ENCODE measurements at places on chromosomes 1 and 21.

DNA sequence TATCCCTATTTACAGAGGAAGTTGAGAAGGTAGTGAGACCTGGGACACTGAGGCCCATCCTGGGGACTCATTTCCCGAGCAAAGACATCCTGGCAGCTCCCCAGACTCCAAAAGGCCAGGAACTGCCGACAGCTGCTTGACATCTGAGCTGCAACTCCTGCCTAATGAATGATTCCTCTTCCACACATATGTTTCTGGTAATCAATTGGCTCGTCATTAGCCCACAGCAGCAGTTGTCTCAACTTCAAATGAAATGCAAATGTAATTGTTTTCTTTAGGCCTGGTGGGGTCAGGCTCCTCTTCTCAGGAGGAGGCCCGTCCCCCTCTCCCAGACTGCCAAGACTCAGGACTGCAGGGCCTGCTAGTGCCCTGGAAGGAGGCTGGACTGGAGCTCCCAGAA is 61.8 kb upstream of the DISP3 start:
- DNase-seq: no peak

DNA sequence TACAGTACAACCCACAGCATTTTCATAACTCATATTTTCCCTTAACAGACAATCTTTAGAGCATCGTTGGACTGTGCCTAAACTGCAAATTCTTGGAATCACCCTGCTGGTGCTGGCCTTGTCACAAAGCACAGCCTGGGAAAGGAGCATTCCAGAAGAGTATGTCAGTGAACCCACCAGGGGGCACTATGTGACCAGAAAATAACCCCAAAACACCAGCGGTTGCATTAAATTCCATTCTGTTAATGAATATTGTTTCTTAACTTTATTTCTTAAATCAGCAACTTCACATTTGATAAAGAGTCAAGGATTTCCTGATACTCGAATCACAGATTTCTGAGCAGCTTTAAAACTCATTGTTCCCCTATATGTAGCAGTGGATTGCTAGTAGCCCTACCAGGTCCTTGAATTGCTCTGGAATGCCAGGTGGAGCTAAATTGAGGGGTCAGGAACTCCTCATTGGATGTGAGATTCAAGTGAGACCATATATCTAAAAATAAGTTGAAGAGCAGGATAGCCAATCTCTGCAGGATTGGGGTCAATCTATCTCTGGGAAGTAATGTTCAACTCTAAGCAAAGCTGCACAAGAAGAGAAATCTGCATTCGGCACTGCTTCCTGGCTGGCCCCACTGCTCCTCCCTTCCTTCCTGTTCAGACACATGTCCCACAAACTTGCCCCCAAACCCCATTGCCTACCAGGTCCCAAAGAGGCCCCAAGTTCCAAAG is 12.7 kb upstream of the RAB4A start:
- peak; percentile 83 for DNase-seq

DNA sequence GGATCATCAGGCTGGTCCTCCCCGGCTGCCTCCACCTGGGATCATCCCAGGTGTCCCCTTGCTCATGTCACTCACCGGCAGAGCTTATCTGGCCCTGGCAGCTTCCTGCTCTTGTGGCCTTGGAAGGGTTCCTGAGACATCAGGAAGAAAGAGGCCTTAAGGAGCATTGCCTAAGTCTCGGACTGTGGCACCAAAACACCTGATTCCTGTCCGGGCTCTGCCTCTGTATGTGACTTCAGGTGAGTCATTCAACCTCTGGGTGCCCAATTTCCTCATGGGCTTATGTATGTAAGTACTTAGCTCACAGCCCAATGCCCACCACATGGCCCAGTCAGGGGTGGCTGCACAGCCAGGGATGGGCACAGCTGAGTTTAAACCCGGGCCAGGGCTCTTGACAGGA is 255.9 kb upstream of the VAMP3 start:
- DNase-seq: no peak

- no peak for DNase-seq
Observed at GRCh38 chr1:8239306-8240023, 78.4 kb upstream of the SLC45A1 start.

DNA sequence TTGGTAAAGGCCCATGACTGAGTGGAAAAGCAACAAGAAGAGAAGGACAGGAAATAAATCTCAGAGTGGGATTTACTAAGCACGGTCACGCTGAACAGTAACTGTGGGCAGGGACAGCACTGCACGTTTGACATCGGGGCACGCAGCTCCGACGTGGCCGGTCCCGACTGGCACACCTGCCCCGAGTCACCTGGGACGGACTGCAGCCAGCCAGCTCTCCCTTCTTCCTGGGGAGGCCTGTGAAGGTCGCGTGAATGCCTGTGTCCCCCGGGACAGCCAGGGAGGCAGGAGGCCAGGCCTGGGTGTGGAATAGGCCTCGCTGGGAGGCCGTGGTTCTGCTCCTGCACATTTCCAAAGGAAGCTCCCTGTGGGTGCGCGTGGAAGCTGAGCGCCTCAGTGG is 140.2 kb downstream of the PRDM16 start:
- no peak for DNase-seq

GRCh38 chr1:53639996-53640700 is 98.8 kb downstream of the GLIS1 start:
- DNase-seq: no peak

GRCh38 chr1:166062421-166063070 is 104.3 kb downstream of the FAM78B start:
- no peak for DNase-seq

DNA sequence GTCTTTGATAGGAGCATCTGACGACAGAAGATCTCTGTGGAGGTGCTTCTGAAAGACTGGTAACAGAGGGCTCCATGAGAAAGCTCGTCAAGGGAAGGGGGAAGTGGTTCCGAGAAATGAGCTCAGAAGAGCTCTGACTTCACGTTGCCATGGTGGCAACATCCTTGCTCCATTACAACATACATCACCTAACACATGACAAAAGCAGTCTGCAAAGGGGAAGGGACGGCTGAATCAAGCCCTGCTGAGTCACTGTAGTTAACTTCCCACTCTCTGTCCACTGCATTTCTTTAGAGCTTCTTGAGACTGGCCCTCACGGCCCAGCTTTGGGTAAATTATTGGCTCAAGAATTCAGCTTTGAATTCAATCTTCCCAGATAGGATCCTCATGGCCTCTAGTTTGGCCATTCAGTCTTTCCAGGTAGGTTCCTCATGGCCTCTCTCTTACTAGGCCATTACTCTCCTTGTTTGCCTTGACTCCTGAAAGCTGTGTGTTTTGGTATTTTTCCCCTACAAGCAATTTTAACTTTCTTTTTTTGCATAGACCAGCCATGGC is 88.0 kb upstream of the ZNF648 start:
- no peak for DNase-seq

DNA sequence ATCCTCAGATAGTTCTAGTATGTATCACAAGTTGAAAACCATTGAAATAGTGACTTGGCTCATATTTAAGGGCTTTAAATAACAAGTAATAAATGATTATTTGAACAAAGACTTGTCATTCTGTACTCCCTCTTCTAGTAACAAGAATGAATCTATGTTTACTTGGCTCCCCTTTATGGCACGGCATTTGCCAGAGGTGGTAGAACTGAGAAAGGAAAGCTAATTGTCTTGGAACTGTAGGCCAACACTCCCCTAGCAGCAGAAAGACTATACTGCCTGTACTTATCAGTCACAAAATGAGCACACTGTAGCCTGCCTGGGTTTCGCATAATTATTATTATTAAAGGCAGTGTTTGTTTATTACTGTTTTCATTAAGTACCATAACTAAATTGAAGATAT is 29.6 kb upstream of the SMYD2 start:
- DNase-seq: no peak

GRCh38 chr1:159266832-159267231 is 35.3 kb upstream of the FCER1A start:
- DNase-seq: no peak

- no peak for DNase-seq
Observed at GRCh38 chr21:32515874-32516273, 69.4 kb downstream of the TCP10L start.

DNA sequence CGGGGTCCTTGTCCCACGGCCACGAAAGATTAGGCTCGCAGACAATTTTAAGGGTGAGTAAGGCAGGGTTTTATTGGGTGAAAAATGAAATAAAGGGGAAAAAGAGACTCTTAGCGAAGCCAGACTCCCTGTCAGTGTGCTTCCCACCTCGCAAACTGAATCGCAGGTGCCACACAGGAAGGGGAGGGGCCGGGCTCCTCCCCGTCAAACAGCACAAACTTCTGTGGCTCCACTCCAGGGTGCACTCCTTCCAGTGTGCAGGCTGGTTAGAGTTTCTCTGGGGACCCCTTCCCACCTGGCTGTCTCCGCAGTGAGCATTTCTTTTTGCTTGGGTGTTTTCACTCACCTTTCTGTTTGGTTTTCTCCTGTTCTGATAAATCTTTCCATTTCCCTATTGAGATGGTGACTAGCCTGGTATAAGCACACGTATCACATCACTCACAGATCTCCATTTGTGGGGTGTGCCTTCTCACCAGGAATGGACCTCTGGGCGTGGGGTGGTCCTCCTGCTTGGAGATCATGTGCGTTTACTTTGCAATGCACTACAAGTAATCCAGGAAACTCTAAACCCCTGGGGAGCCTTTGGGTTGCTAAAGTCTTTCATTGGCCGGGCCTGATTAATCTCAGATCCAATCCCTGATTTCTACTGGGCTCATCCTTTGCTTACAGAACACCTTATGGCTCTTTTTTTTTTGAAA is 37.6 kb upstream of the GALNT2 start:
- DNase-seq: no peak

- DNase-seq: no peak
Observed at GRCh38 chr1:110120960-110121561, 8.8 kb downstream of the UBL4B start.

GRCh38 chr1:181113059-181113641 is 24.6 kb downstream of the IER5 start:
- DNase-seq: peak; percentile 61

GRCh38 chr1:66981679-66982078 is 56.9 kb downstream of the MIER1 start:
- no peak for DNase-seq

DNA sequence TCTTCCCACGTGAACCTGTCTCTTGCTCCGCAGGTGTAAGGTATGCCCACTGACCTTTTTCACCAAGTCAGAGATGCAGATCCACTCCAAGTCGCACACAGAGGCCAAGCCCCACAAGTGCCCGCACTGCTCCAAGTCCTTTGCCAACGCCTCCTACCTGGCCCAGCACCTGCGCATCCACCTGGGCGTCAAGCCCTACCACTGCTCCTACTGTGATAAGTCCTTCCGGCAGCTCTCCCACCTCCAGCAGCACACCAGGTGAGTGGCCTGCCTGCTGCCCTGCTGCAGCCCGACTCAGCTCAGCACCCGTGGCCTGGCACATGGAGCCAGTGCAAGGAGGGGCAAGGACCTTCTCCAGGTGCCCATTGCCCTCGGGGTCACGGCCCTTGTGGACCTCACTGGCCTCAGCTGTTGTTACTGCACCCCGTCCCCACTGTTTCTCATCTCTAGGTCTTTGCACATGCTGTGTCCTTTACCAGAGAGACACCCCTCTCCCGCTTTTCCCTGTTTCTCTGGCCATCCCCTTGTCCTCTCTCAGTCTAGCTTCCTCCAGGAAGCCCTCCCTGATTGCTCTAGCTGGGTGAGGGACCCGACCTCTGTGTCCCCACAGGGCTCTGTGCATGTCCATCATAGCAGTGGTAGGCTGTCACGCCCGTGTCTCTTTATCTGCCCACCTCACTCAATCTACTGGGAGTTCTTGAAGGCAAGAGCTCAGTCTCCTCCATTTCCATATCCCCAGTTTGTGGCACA is 25.4 kb downstream of the ZNF362 start:
- no peak for DNase-seq

GRCh38 chr1:228352677-228353481 is 53.8 kb downstream of the TRIM11 start:
- no peak for DNase-seq

DNA sequence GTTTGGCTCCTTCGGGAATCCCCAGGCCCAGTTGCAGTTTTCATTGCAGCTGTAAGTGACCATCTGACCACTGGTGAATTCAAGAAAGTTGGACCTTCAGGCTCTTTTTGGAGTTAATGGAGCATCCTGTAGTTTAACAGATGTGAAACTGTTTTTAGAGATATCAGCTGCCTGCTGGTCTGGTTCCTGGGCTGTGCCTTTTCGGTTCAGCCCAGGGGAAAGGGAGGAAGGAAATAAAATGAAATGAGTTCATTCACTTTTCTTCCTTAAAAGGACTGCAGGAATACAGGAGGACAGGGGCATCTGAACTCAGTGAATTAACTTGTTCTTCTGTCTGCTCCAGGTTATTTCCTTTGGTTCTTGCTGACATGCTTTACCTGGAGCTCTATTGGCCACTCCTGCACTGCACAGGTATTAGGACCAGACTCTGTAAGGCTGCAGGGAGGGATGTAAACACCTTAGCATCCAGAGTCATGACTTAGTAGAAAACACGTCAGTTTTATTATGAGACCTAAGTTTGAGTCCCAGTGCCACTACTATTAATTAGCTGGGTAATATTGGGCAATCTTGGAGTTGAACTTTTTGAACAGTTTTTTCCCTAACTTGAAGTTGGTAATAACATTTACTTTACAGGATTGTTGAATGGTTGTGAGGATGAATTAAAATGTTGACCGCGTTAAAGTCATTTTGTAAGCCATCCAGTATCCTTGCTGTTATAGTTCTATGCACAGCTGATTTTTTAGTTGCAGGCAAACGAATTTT is 83.6 kb downstream of the LRRC8D start:
- DNase-seq: no peak

GRCh38 chr1:212179394-212180076 is 105.7 kb upstream of the PPP2R5A start:
- no peak for DNase-seq

GRCh38 chr1:224629965-224630364 is 13.8 kb downstream of the CNIH3 start:
- DNase-seq: no peak

- no peak for DNase-seq
Observed at GRCh38 chr1:48093147-48093546, 96.0 kb upstream of the TRABD2B start.

Data from Calu3 (cell line).